ENCODE measurements at places on chromosomes 1 and 21.

- peak; percentile 69 for DNase-seq
These were observed 723 bp downstream of the CDC42BPA start for GRCh38 chr1:227317523-227318015.

DNA sequence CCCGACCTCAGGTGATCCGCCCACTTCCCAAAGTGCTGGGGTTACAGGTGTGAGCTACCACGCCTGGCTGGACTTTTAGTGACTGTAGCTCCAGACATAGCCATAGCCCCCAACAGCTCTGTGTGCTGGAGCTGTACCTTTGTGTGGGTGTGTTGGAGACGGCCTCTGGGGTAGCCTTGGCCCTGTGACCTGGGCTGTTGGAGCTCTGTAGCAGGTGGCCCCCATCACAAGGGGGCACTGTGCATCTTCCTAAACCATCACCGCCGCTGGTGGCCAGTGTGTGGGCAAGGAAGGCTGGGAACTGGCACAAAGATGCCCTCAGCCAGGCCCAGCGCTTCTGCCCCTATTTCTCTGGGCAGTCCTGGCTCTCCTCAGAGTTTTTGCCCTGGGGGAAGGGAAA, 38.4 kb upstream of the FOXO6 start:
- no peak for DNase-seq

DNA sequence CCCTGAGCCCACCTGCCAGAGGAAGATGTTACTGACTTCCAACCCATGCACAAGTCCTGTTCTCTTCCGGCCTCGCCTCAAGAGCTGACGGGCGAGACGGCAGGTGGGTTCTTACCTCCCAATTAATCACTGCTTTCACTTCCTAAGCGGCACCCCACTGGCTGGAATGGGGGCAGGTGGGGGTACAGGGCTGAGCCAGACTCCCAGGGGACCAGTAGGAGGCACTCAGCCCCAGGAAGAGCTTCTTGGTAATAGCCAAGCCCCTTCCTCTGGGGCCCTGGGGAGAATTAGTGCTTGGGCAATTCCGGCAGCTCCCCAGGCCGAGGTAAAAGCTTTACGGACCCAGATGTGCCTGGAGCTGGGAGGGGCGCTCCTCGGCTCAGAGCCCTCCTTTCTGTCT, 9.7 kb downstream of the CNTN2 start:
- DNase-seq = no peak

- no peak for DNase-seq
These were observed 2.8 kb upstream of the TTC22 start for GRCh38 chr1:54803761-54804470.

DNA sequence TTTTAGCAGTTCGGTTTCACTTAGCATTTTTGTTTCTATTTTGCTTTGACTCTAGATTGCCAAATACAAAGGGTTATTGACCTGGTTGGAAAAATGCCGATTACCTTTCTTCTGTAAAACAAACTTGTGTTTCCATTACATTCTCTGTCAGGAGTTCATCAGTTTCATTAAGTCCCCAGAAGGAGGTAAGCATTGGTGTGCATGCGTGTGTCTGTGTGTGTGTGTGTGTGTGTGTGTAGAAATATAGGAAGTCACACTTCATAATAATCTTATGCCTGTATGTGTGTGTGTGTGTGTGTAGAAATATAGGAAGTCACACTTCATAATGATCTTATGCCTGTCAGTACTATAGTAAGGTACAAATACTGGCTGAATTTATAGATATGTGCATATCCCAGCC, 10.0 kb downstream of the RGSL1 start:
- no peak for DNase-seq

DNA sequence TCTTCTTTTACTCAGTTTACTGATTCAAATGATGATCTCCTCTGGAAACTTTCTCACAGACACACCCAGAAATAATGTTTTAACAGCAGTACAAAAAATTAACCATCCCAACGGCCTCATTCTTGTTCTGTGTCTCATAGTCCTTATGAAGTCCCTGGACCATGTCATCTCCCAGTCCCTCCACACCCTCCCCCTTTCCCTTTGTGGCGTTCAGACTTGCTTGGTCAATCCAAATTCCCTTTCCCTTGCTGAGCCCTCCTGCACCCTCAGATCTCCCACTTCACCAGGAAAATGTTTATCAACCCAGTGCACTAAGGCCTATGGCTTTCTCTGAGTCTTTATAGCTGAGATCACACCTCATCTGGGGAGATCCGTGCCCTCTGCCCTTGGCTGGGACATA, 85.9 kb downstream of the CENPF start:
- no peak for DNase-seq

DNA sequence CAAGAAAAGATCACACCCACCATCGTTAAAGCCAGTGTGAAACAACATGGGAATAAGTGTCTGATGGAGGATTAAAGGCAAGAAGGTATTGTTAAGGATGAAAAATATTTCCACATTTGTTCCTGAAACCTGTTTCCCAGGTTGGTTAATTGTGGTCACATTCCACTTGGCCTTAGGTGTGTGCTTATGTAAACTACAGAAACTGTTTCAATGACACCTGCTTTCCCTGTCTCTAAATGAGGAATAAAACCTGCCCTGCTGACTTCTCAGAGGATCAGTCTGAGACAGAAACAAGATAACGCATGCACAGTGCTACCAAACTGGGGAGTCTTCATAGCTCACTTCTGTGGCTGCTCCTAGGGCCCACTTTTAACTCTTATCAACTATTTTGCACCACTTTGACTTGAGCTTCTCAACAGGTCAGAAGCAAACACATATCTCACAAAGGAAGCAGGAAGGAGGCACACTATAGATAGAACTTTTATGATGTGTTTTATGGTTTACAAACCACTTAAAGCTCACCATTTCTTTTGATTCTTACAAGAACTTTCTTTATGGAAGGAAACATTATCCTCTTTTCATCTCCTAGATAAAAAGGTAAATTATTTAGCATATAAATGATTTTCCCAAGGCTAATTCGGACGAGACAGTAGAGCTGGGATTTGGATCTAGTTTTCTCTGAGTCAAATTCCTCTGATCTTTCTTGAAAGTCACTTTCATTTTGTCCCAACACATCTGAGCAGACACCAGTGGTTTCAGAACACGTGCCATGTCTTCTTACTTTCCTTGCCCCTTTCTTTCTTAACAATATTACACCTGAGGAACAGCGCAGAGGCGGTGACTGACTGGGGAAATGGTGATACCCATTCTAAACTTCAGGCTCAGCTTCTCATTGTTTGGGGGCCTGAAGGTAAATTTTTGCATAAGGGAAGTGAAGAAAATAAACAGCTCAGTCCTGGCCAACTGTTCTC, 33.4 kb downstream of the CYP2J2 start:
- no peak for DNase-seq

DNA sequence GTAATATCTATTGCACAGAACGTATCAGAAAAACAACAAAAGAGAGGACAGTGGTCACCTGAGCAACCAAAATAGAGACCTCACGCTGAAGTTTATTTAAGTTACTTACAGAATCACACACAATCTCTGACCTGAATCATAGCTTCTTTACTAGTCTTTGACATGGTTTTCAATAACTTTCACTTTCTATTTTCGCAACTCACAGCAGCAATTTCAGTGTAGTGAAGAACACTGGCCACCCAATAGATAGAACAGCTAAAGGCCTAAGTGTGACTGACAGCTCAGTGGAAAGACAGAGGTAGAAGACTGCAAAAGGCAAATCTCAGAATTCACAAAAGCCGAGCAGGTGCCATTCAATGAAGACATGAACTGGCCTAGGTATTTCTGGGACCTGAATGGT, 435.6 kb upstream of the CHRM3 start:
- peak; percentile 15 for DNase-seq

GRCh38 chr1:10429868-10430215, 391 bp upstream of the CENPS start:
- DNase-seq = peak; percentile 14

DNA sequence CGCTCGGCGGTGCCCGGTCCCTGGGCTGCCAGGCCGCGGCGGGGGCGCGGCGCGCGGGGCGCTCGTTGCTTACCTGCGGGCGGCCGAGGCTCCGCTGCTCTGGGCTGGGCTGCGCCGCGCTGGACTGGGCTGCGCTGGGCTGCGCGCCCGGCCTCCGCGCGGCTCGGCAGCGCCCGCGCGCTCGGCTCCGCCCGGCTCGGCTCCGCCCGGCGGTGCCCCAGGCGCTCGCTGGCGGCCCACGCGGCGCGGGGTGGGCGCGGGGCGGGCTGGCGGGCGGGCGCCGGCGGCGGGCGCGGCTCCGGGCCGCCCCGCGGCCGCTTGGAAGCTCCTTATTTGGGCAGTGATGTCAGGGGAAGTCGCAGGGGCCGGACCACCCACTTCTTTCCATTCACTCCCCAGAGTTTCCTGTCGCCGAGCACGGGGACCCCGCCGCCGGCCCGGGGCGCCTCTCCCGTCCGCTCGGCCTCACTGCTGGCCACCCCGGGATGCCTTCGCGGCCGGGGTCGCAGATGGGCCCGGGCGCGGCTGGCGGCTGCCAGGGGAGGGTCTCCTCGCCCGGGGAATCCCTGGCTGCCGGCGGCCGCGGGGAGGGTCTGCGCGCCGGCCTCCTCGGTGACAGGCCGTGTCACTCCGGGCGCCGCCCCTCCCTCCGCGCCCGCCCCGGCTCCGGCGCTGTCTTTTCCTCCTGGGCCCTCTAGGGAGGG, 177.7 kb upstream of the EDN2 start:
- peak; percentile 74 for DNase-seq

GRCh38 chr1:19892628-19893168, 10.5 kb downstream of the OTUD3 start:
- DNase-seq = no peak

DNA sequence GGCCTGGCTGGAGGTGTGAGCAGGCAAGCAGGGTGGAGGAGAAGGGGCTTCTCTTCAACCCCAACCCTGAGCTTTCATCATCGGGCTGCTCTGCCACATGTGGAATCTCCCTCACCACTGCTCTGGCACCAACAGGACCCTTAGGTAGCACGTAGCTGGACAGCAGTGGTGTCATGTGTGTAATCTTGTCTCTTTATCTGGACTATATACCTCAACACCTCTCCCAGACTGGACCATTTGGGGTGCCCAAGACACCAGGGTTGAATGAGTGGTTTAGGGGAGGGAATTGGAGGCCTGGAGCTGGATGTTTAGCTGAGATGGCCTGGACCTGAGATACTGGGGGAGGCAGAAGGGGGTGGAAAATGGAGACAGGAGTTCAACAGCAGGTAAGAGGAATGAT, 63.0 kb downstream of the UBE2T start:
- DNase-seq = no peak

- no peak for DNase-seq
These were observed 126.5 kb upstream of the KCNK1 start for GRCh38 chr1:233487408-233487807.

GRCh38 chr1:3060127-3060526, 8.9 kb upstream of the PRDM16 start:
- DNase-seq = no peak

DNA sequence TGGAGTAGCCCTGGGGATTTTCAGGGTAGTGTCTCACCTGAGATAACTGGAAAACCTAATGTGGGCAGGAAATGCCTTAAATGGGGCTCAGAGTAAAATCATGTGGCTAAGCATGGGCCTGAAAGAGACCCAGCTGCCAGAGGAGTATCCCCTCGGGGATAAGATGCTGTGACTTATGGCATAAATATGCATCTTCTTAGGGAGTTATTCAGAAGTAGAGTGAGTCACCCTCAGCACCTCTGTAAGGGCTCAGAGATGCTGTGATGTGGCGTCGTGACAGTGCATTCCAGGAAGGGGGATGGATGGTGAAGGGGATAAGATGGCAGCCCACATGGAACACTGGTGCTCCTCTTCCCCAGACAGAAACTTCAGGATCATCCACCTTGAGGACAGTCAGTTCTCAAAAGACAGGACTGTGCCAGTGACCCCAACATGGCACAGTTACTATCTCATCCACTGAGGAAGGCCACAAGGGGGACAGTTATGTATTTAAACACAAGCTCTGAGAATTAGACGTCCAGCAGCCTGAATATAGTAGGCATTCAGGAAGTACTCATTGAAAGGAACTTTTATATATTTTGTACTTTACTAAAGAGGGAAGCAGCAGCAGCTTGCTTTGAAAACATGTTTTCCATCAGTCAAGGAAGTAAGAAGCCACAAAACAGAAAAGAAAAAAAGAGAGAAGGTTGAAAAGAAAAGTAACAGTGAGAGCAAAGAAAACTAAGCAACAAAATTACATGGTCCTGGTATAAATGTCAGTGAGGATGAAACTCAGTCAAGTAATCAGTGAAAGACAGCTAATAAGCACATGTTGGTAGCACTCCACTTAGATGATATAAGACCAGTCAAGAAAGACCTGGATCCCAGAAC, 8.3 kb downstream of the IL24 start:
- peak; percentile 74 for DNase-seq

DNA sequence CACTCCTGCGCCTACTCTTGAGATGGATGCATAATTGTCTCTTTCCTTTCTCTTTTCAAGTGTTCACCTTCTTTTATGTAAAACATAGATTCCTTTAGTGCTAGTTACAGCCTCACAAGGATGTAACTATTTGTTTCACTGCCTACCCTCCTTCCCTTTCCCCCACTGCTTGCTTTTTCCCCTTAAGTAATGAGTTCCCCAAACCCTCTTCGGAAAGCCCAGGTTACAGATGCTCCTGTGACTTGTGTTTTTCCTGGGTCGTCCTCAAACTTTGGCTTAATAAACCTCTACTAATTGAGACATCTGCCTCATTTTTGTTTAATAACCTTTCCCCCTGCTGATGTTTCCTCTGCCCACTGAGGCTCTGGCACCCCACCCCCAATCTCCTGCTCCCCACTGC, 39.2 kb downstream of the C21orf91 start:
- DNase-seq = no peak

DNA sequence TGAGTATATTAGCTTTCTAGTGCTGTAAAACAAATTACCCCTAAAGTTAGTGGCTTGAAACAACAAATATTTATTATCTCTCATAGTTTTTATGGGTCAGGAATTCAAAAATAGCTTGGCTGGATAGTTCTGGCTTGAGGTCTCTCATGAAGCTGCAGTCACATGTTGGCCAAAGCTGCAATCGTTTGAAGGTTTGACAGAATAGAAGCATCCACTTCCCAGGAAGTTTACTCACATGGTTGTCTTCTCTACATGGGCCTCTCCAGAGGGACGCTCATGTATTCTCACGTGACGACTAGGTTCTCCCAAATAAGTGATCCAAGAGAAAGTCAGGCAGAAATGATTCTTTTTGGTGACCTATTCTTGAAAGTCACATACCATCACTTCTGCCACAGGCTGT, 99.1 kb downstream of the NIBAN1 start:
- no peak for DNase-seq

- no peak for DNase-seq
These were observed 35.6 kb downstream of the STUM start for GRCh38 chr1:226584164-226584563.

DNA sequence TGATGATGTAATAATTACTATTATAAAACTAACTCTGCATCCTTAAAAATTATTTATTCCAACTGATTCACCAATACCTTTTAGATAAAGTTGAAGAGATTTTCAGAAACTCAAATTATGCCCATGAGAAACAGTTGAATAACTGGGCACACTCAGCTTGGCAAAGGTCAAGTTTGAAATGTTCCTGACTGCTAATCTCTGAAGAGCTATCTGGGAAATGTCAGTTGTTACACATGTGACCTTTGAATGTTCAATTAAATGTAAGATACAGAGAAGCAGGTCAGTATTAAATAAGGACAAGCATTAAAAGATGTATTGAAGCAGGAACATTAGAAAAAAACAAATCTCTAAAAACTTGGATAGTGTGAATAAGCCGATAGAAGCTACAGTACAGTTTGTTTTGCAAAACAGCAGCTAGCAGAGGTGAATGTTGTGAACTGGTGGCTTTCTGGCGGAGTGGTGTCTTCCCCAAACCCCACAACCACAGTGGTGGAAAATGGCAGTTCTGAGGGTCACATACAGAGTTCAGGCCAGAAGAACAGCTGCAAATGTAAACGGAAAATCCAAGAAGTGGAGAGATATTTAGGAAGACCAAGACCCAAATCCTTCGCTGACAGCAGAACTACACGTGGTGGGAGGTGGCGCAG, 61.9 kb upstream of the SLC5A9 start:
- DNase-seq = no peak

- no peak for DNase-seq
These were observed 3.2 kb downstream of the LYPLA2 start for GRCh38 chr1:23793861-23794731.

Measured in astrocyte of the spinal cord (primary cell).